ENCODE measurements at places on chromosomes 13 and 19.

DNA sequence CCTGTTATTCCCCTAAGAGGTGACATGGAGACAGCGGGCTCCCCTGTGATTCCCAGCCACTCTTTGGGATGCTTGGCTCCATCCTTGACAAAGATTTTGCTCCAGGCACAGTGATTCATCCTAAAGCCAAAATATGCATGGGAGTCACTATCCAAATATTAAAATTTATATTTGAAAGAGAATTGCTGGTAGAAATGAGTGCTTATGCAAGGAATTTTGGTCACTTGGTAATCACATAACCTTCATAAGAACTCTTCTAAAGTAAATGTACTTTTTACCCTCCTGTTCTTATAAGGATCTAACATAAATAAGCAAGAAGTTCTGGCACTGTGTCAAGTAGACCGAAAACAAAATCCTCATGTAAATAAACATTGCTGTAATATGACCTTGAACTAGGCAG, 385.8 kb downstream of the ITGBL1 start:
- DNase-seq = no peak

DNA sequence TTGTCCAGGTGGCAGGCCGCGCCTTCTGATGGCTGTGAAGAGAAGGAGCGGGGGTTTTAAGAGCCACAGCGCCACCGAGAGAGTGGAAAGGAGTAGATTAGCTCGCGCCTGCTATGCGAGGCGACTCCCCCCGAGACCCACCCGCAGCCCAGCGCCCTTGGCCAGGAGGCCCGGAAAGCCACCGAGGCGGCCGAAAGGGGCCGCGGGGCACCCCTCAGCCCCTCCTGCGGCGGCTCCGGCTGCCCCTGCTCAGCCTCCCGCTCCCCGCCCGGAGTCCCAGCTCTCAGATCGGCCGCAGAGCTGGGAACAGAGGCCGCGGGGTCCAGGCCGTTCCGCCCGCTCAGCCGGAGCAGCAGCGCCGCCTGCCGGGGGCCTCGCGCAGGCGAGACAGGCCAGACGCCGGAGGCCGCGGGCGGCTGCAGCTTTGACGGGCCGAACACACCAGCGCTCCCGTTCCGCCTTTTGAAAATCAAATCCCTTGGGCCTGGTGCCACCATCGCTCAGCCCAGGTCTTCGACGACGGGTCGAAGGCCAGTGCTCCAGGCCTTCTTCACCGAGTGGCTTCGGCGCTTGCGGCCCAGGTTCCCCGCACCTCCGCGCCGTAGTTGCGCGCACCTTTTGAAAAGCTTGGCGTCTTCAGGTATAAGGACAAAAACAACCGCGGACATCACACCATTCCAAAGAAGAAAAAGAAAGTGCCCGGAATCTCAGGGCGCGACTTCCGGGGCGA, 15.3 kb downstream of the CDX2 start:
- peak; percentile 50 for DNase-seq

DNA sequence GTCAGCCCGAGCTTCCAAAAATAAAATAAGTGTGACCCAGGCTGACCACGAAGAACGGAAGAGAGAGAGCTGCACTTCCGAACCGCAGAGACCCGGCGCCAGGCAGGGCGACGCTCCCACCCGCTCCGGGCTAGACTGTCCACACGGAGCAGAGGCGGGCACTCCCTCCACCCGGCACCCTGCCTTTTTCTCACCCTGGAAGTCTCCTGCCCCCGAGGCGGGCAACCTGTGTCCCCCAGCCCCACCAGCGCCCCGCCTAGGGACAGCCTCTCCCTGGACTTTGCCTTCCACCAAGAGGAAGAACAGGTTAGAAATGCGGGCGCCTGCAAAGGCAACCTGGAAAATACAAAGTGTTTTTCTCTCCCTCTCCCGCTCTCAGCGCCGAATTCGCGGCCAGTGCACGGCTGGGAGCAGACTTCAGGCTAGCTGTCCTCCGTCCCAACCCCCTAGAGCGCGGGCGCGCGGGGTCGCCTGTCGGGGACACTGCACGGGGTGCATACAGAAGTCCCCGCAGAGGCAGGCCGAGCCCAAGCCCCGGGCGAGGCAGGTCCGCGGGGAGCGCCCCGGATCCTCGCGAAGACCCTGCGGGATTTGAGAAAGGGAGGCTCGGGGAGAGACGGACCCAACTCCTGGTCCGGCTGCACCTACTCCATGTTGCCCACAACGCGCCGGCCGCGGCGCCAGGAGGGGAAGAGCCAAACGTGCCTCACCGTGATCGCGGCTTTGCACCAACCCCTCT, 845 bp downstream of the SPRY2 start:
- peak; percentile 50 for DNase-seq

DNA sequence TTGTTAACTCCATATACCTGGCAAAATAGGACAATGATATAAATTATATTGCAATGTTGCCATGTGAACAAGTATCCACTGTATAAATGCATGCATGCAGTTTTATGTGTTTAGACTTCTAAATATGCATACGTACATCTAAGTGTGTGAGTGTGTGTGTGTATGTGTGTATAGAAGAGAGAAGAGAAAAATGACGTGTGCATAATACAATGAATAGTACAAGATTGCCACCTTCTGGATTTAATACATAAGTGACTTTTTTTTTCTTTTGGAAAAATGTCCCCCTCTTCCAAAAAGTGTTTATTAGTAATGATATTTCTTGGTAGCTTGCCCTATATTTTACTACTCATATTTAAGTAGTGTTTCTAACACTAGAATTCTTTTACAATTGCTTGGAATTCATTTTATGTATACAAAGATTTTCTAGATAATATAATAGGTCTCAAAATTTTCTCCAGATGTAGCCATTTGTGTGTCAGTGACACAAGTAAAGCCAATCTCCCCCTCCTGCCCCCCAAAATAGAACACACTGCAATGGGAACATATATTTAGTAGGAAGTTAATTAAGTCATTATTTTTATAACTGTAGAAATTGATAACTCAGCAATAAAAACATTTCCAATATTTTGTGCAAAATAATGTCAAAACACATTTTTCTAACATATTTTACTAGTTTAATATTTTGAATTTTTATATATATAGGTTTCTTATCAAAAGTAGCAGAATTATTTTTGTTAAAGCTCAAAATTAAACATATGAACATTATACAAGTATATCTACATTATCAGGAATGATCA, 783.3 kb upstream of the ATXN8OS start:
- DNase-seq = no peak

GRCh38 chr19:18437491-18438330, at the start of gene ISYNA1:
TSS of gene ISYNA1 (minus strand) at chr19:18438133. CDS start at chr19:18437979, 154 bp downstream.
- no peak for DNase-seq

GRCh38 chr13:112711528-112712265, 21.9 kb downstream of the ATP11A start:
- peak; percentile 42 for DNase-seq

DNA sequence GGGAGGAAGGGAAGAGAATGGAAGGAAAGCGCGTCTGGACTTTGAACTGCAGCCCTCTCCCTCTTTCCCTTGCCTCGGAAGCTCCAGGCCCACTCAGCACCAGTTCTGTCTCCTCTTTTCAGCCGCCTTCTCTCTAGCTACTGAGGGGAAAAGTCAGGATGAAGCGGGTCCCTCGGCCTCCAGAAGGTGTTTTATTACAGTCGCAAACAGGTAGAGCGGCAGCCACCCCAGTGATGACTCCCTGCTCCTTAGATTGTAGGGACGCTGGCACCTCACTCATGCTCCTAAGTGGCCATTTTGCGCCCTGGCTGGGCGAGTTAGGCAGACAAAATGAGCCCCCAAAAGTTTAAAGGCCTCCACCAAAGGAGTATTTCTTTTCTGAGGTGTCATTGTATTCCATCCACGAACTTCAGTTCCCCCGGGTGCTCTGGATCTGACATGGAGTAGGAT, 954 bp upstream of the STK24 start:
- DNase-seq = no peak

GRCh38 chr13:46909042-46909441, 12.2 kb upstream of the HTR2A start:
- DNase-seq = no peak

GRCh38 chr13:36054041-36054440, 77.1 kb downstream of the DCLK1 start:
- no peak for DNase-seq

DNA sequence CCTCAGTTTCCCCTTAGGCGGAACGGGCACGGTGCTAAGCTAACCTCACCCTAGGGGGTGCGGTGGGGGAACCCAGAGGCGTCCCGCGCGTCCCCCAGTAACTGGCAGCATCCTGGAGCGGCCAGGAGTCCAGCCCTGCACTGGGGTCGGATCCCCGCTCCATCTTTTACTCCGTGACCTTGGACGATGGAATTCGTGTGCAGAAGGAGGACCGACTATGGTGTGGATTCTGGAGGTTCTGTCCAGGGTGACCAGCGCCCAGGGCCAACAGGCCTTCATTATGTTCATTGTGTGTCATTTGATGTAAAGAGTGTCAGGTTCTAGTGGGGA, 630 bp downstream of the SPPL2B start:
- DNase-seq = no peak

GRCh38 chr19:29372461-29372860, 153.3 kb upstream of the VSTM2B start:
- no peak for DNase-seq

DNA sequence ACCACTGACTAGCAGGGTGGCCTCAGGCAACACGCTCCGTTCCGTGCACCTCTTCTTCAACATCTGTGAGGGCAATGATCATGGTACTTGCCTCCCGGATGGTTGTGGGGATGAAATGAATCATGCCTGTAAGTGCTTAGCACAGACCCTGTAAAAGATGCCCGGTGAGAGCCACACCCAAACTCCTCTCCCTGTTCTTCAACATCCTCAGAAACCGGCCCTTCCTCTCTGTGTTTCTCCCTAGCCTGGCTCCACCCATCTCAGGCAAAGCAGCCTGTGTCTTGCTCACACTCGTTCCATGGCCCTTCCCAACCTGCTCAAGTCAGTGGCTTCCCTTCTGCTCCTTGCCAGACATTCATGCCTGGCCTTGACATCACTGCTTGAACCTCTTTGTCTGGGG, 5.8 kb upstream of the DMKN start:
- DNase-seq = peak; percentile 14

- DNase-seq = peak; percentile 41
These were observed 714 bp downstream of the POLRMT start for GRCh38 chr19:632579-633067.

DNA sequence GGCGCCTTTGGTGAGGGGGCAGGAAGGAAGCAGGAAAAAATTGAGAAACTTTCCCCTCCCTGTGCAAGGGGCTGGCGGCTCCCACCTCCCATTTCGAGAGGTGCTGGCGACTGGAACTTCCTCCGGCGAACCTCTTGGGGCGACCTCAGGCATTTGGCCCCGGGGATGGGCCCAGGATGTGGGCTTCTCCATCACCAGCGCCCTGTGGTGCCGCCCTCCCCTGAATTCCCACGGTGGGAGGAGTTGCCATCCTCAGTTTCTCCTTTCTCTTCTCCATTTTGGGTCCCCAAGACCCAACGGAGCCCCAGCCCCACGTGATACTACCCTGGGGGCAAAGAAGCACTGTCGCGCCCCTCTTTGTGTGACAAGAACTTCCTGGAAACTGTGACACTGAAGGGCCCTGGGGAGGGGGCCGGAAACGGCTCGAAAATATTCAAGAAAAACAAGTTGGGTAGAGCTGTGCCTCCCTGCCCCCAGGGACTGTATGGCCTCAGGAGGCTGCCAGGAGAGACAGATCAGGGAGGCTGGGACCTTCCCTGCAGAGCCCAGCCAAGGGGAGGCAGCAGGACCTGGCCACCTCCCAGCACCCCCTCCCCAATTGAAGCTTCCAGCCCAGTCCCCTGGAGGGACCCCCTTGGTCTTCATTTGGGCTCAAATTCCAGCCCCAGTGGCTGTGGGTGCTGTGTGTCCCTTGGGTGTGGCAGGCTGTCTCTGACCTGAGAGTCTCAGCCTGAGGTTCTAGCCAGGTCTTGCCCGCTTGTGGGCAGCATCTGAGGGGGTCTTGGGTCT, 16.2 kb upstream of the AP1M2 start:
- DNase-seq = no peak

- no peak for DNase-seq
These were observed 8.6 kb upstream of the BCAT2 start for GRCh38 chr19:48819366-48819816.

DNA sequence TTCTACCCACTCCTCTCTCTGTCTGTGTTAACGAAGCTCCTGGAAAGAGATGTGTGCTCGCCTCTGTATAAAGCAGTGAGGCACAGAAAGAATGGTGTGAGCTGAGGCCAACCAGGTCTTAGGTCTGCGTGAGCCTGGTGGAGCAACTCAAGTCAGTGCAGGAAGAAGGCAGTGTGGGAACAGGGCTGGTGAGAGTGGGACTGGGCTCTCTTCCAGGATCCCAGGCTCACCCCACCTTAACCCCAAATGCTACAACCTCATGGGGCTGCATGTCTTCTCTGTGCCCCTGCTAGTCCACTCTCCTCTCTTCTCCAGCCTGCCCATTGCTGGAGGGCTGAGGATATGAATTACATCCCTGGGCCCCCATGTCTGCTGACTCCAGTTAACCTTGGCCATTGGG, 127.4 kb downstream of the DCT start:
- no peak for DNase-seq

- no peak for DNase-seq
These were observed 43.2 kb downstream of the SUGT1 start for GRCh38 chr13:52695856-52696255.

GRCh38 chr13:48575031-48575430, 42.2 kb upstream of the RCBTB2 start:
- no peak for DNase-seq

DNA sequence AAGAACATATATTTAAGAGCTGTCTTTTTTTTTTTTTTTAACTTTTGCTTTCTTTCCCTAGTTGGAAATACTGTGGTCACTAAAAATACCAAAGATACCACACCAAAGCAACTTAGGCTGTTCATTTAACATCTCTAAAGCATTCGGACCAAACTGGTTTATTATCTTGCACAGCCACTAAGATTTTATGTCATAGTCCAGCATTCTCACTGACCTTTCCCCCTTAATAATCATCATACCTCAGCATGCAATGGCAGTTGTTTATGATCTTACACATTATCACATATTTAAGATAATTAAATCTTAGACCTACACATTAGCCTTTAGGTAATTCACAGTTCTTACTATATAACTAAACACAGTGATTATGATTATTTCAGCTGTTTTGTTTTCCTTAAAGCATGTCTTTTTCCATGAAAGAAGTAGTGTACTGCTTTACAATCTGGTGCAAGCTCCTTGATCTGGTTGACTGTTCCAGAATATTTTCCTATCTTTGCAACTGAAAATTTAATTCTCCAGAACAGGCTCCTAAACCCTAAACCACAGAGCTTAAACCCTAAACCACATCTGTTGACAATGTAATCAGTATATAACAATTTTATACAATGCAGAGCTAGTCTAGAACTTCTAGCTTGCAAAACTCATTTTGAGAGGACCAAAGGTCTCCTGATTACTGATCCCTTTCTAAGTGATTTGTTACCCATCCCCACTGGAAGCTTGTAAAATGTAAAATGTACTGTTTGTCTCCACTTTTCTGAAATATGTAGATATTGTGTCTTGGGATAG, 74.2 kb downstream of the CDK8 start:
- no peak for DNase-seq

GRCh38 chr13:62046512-62046911, 630.9 kb upstream of the PCDH20 start:
- no peak for DNase-seq
